ENCODE measurements at places on chromosomes 2 and 18. TPM values are rescaled to one million over a fixed set of nuclear protein-coding genes. Genes with fewer than 3 reads are reported as not detected.

DNA sequence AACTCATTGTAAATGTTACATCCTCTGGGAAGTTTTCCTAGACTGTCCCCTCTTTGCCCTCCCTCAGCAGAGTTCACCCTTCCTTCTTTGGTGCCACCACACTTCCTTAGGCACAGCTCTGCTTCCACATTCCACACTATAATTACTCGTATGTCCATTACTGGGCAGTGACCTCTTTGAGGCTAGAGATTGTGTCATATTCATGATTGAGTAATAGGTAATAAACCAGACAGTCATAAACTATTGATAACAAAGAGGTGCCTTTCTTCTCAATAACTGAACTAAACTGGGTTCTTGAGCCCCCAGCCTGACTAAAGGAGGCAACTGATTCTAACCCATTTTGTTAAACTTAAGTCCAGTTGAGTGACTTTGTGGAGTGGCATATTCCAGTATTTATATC is 28.3 kb downstream of the MYO3B start:
- no peak overlapping the region for H3K4me3 ChIP-seq
- no peaks in the 10 kb centered on the region for H3K27me3 ChIP-seq
- DNase-seq: no peak
- H3K36me3 ChIP-seq: no peaks in the 10 kb centered on the region

Gene FNDC4
- total RNA-seq: 3.8 TPM

DNA sequence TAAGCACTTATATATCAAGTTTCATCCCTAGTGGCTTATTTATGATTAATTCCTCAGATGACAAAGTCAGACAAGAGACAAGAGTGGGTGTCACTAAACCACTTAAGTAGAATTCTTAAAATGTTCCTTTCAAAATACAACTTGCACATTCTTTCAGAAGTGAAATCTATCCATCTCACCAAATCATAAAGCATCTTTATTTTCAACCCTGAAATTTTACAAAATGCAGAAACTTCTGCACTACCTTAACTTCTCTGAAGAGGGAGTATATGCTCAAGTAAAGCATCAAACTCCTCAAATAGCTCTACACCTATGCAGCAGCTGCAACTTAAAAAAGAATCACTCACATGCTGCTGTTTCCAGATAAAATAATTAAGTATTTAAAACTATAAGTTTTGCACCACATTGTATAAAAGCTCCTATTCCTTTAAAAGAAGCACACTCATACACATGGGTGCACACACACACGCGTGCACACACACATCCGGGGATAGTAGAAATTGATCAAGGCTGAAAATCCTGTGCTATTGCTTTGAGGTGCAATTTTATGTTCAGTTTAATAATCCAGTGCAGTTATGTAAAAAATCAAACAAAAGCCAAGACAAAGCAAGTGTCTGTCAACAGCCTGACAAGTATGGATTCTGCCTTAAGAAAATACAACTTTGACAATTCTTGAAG is 244.5 kb downstream of the TCF4 start:
- no peak overlapping the region for H3K27ac ChIP-seq
- no peaks in the 10 kb centered on the region for H3K27me3 ChIP-seq
- no peaks in the 10 kb centered on the region for H3K4me1 ChIP-seq
- no peak overlapping the region for H3K4me3 ChIP-seq
- H3K36me3 ChIP-seq: no peaks in the 10 kb centered on the region

Gene HOXD8
- total RNA-seq: 1.2 TPM

DNA sequence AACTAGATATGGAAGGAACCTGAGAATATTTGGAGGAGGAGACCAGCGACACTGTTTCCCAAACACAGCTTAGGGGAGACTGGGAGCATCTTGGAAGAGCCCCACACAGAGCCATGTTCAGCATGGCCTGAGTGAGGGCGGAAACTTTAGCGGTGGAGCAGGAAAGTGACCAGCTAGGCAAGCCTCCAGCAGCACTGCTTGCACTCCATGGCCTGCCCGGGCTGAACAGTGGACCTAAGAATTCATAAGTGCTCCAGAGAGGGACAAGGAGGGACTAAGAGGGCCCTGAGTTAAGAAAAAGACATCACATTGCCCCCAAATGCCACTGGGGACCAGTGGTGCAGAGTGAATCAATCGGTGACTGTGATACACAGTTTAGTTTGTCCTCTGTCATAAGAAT is 566.4 kb downstream of the TNS1 start:
- H3K27ac ChIP-seq: peak overlapping the region; percentile 32
- H3K27me3 ChIP-seq: no peaks in the 10 kb centered on the region
- no peaks in the 10 kb centered on the region for H3K36me3 ChIP-seq
- peak; percentile 58 for DNase-seq

Gene SRD5A2
- 5.3 TPM for total RNA-seq

DNA sequence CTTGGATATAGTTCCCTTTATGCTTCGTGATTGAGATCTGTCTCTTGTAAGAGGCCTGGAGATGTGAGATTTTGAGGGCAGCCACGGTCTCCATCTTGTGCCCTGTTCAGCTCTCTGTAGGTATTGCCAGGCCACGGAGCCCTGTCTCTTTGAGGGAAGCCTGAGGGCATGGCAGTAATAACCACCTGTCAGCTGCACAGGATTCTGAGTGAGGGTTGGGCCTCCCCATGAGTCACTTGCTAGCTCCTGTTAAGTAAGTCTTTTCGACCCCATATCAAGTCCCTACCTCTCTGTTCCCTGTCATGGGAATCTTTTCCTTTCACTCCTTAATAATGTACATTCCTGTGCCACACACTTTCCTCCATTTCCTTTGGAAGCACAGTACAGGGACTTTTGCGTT is 20.4 kb downstream of the LYPD6B start:
- no peak overlapping the region for H3K4me3 ChIP-seq
- no peaks in the 10 kb centered on the region for H3K36me3 ChIP-seq
- H3K27ac ChIP-seq: no peak overlapping the region
- H3K27me3 ChIP-seq: no peaks in the 10 kb centered on the region
- no peaks in the 10 kb centered on the region for H3K4me1 ChIP-seq
- no peak for DNase-seq

Gene ANKRD23
- total RNA-seq: 6.9 TPM

Gene POTEI
- 4.0 TPM for total RNA-seq

- no peaks in the 10 kb centered on the region for H3K27me3 ChIP-seq
- no peak overlapping the region for H3K27ac ChIP-seq
- no peak overlapping the region for H3K4me3 ChIP-seq
- no peak for DNase-seq
- H3K4me1 ChIP-seq: peaks cover 2% of the 10 kb centered on the region
Observed at GRCh38 chr2:12842917-12843316, 126.2 kb downstream of the TRIB2 start.

GRCh38 chr18:8799596-8800441 is 94.5 kb downstream of the MTCL1 start:
- no peaks in the 10 kb centered on the region for H3K27me3 ChIP-seq
- H3K36me3 ChIP-seq: no peaks in the 10 kb centered on the region
- H3K4me3 ChIP-seq: no peak overlapping the region
- H3K4me1 ChIP-seq: no peaks in the 10 kb centered on the region

DNA sequence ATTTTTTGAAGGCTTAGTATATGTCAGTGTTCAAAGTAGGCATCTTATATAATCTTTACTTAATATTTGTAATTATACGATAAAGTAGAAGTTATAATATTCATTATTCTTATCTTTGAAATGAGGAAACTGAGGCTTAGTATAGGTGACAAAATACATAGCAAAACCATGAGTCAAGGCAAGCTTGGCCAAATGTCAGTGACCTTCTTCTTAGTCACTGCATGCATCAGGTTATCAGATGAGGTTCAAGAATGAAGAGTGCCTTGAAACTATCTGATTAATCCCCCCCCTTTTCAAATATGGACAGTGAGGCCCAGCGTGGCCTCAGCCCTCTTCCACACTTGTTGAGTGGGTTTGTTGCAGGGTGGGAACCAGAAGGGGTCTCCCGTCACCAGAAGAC is 59.3 kb downstream of the PMAIP1 start:
- no peaks in the 10 kb centered on the region for H3K4me1 ChIP-seq
- DNase-seq: no peak
- H3K27ac ChIP-seq: no peak overlapping the region
- no peaks in the 10 kb centered on the region for H3K36me3 ChIP-seq

Gene TUBA4B
- 20.3 TPM for total RNA-seq

- DNase-seq: no peak
- H3K27ac ChIP-seq: no peak overlapping the region
- no peaks in the 10 kb centered on the region for H3K4me1 ChIP-seq
- H3K27me3 ChIP-seq: peaks cover 12% of the 10 kb centered on the region
- no peaks in the 10 kb centered on the region for H3K36me3 ChIP-seq
Observed at GRCh38 chr18:47799376-47799775, 131.1 kb downstream of the SMAD2 start.

Gene VWA3B
- 17.8 TPM for total RNA-seq

- no peaks in the 10 kb centered on the region for H3K27me3 ChIP-seq
- no peak overlapping the region for H3K4me3 ChIP-seq
- no peak for DNase-seq
- H3K4me1 ChIP-seq: no peaks in the 10 kb centered on the region
- no peaks in the 10 kb centered on the region for H3K36me3 ChIP-seq
Observed at GRCh38 chr2:46225730-46226129, 71.5 kb upstream of the EPAS1 start.

GRCh38 chr18:36808681-36809080 is 20.1 kb downstream of the TPGS2 start:
- no peak overlapping the region for H3K4me3 ChIP-seq
- no peaks in the 10 kb centered on the region for H3K4me1 ChIP-seq
- no peak for DNase-seq
- H3K36me3 ChIP-seq: peaks cover 15% of the 10 kb centered on the region

DNA sequence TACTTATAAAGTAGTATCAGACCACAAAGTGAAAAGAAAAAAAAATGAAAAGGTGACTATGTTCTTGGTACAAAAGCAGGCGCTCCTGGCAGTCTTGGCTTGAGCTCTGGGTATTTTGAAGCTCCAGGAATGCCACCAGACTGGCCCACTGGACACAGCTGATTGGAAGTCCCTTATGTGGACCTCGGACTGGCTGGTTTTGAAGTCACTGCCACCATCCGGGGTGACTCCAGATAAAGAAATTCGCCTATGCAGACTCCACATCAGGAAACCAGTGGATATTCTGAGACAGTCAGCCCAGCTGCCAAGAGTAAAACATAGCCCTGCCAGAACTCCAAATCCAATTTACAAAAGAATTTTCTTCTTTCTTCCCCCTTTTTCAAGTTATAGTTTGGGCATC is 28.0 kb downstream of the ACKR3 start:
- no peak for DNase-seq
- H3K4me1 ChIP-seq: peaks cover 9% of the 10 kb centered on the region
- no peak overlapping the region for H3K27ac ChIP-seq
- no peak overlapping the region for H3K4me3 ChIP-seq
- H3K27me3 ChIP-seq: no peaks in the 10 kb centered on the region

DNA sequence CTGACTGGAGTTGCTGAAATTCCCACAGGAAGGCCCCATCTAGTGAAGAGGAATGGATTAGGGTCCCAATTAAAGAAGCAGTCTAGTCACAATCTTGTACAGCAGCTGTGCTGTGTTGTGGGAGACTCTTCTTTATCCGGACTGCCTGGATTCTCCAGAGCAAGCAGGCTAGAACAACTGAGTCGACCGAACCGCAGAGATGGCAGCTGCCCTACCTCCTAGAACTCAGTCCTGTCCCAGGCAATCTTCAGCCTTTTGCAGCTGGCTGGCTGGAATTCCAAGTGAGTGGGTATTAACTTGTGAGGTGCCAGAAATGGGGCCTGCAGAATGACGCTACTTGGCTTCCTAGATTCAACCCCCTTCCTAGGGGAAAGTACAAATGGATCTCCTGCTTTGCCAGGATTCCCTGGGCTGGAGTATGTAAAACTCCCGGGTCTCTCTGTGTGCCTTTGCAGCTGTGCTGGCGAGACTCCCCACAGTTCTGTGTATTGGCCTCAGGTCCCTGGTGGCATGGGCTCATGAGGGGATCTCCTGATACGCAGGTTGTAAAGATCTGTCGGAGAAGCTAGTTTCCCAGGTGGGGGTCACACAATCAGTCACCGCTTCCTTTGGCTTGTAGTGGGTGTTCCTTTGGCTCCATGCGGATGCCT is 1952.6 kb upstream of the LRRTM1 start:
- no peaks in the 10 kb centered on the region for H3K27me3 ChIP-seq
- H3K4me1 ChIP-seq: no peaks in the 10 kb centered on the region
- H3K36me3 ChIP-seq: no peaks in the 10 kb centered on the region
- no peak overlapping the region for H3K4me3 ChIP-seq
- DNase-seq: no peak

Gene CFAP65
- 10.3 TPM for total RNA-seq

DNA sequence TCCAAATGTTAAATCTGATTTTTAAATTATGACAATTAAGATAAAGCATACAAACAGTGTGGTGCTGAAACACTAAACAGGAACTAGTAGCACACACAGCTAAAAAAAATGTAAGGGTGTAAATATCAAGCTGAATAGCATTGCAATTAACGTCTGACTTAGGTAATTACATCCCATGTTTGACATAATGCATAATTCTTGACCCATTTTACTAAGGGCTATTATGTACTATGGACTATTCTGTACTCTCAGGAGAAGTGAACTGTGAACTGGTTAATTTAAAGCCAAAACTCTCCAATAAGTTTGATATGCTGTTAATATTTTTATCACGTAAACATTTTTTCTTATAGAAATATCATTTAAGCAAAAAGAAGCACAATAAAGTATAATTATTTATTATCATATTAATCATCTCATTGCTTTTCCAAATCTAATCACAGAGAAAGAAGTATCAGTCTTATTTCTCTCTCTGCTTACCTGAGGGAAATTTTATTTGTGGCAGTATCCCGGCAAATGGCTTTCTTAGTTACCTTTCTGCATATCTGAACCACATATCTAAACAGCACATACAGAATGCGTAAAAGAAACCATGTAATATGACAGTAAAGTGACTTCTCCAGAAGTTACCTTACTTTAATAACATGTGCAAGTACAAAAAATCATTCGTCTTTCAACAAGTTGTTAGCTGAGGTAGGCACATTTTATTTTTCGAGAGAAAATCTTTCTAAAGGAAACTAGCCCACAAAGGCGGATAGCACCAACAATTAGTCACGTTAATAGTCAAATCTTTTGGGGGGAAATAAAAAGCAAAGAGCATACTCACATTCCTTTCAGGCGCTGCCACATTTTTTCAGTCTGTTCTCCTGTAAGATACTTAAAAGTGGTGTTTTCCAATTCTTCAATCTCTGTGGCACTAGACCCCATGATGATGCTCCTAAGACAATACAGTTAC is 94.9 kb upstream of the PDE1A start:
- no peaks in the 10 kb centered on the region for H3K27me3 ChIP-seq
- H3K4me3 ChIP-seq: no peak overlapping the region
- DNase-seq: no peak
- peaks cover 5% of the 10 kb centered on the region for H3K4me1 ChIP-seq
- H3K27ac ChIP-seq: no peak overlapping the region

Gene MOCOS
- 4.0 TPM for total RNA-seq

DNA sequence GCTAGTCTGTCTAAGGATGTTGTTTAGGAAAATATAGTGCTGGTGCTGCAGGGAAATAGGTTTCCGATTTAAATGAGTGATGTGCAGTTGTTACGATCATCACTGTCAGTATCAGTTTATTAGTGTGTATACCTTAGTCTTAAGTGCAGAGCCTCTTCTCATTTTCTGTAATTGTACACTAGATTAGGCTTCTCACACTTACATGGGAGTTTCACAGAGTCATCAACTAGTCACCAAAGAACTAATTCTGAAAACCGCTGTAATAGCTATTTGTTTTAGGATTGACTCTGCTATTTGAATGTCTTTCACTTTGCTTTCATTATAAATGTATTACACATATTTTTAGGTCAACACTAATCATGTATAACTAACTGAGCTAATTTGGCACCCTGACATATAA is 99.8 kb upstream of the ZEB2 start:
- no peaks in the 10 kb centered on the region for H3K4me1 ChIP-seq
- H3K36me3 ChIP-seq: no peaks in the 10 kb centered on the region
- no peak for DNase-seq
- no peaks in the 10 kb centered on the region for H3K27me3 ChIP-seq
- no peak overlapping the region for H3K4me3 ChIP-seq
